ENCODE measurements at places on chromosomes 6 and 20.
A peak's percentile ranks its signal among the peaks of the same experiment; 100 is the strongest.

GRCh38 chr6:43833223-43833995, 63.4 kb downstream of the VEGFA start:
- DNase-seq: peak; percentile 62

DNA sequence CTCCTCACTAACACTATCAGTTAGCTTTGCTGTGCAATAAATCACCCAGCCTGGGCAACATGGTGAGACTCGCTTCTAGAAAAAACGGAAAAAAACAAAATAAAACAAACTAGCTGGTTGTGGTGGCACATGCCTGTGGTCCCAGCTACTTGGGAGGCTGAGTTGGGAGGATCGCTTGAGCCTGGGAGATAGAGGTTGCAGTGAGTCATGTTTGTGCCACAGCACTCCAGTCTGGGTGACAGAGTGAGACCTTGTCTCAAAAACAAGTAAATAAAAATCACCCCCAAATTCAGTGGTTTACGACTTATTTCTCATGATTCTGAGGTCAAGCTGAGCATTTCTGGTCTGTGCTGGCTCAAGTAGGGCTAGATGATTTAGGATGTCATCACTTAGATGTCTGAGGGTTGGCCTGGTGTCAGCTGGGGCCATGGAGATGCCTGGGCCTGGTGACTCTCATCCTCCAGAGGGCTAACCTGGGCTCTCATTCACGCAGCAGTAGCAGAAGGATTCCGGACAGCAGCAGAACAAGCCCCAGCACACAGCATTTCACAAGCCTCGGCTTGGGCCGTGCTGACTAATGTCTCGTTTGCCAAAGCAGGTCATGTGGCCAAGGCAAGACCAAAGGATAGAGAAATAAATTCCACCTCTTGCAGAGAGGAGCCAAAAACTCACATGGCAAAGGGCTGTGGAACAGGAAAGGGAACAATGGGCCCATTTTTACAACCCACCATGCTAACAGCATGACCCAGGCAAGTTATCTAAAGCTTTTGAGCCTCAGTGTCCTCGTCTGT, 32.5 kb downstream of the MGME1 start:
- DNase-seq: peak; percentile 80

GRCh38 chr6:95576998-95577303, 384 bp upstream of the MANEA start:
- DNase-seq: no peak

GRCh38 chr6:163651915-163652668, 237.6 kb downstream of the QKI start:
- peak; percentile 54 for DNase-seq

DNA sequence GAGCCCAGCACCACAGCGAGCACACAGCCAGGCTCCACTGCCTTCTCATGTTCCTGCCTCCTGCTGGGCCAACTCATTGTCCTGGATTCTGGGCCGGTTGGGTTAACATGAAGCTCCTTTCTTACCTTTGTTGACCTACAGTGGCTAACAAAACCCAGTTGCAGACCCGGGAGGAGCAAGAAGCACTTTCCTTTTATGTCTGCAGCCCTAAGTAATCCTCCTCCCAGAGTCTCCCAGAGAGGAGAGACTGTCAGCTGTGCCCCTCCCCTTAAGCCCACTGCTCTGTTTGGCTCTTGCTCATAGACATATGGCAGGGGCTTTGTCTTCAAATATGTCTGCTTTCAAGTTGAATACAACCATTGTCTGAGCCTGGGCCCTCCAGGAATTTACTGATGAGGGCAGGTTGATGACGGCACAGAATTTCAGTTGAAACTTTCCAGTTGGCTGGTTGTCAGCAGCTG, 55.2 kb downstream of the PSMB1 start:
- DNase-seq: peak; percentile 26
